ENCODE measurements at places on chromosomes 3 and 15.
A peak's percentile ranks its signal among the peaks of the same experiment; 100 is the strongest.

- no peak for DNase-seq
Observed at GRCh38 chr15:68700455-68701123, 120.1 kb downstream of the ANP32A start.

- no peak for DNase-seq
Observed at GRCh38 chr3:81459733-81460132, 301.7 kb downstream of the GBE1 start.

DNA sequence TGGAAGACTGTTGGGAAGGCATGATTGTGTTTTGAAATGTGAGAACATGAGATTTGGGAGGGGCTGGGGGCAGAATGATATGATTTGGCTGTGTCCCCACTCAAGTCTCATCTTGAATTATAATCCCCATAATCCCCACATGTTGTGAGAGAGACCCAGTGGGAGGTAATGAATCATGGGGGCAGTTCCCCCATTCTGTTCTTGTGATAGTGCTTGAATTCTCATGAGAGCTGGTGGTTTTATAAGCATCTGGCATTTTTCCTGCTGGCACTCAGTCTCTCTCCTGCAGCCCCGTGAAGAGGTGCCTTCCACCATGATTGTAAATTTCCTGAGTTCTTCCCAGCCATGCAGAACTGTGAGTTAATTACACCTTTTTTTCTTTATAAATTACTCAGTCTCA lies 430.5 kb downstream of the OTOL1 start:
- DNase-seq, result no peak

DNA sequence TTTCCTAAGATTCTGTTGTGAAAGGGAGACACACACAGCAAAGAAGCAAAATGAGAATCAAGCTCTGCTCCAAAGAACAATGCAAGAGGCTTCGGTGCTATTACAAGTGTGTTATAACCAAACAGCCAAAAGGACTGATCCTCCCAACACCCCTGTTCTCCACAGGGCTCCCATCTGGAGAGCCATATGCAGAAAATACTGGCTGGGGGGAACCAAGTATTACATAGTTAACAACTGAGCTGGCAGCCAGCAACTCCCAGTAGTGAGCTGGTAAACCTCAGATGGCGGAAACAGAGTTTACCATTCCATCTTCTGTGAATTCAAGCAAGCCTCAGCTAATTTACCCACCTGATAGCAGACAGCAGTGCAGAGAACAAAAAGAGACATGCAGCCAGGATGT lies 156.4 kb downstream of the NTRK3 start:
- DNase-seq, result no peak

DNA sequence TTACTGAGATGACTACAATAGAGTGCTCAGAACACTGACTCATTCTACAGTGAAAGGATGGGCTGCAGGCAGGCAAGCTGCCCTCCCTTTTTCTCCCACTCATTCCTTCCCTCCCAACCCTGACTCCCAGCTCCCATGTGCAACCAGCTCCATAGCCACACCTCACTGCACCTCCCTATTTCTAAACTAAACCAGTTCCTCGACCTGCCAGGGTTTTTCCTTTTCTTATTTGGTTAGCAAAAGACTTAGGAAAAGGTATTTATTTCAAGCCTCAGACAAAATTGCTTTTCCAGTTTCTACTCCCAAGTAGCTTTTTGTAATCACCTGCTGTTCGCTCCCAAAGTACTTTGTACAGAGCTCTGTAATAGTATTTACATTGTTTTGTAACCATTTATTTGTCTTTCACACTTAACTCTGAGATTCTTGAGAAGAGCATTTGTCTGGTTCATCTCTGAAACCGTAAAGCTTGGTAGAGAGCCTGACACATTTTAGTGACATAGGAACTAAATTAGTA lies 2.2 kb downstream of the AADAC start:
- DNase-seq, result peak; percentile 9

- DNase-seq, result no peak
Observed at GRCh38 chr15:99455789-99456160, 110.0 kb upstream of the MEF2A start.

DNA sequence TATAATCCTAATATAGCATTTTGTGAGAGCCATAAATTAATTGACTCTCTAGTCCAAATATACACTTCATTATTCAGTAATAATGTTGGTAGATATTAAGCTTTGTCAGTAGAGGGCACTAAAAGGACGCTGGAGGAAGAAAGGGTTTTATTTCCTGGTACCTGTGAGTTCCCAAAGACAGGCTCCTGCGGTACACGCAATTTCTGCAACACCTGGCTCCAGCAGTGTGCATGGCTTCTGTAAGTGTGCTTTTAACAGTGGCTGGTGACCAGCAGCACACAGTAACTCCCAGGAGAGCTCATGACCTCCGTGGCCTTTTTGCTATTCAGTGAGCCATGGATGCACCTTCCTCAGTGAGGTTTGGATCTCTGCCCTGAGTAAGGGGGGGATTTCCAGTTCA lies 338.3 kb upstream of the ZNF385D start:
- DNase-seq, result peak; percentile 6

- no peak for DNase-seq
Observed at GRCh38 chr15:32852771-32853170, 135.0 kb downstream of the GREM1 start.

DNA sequence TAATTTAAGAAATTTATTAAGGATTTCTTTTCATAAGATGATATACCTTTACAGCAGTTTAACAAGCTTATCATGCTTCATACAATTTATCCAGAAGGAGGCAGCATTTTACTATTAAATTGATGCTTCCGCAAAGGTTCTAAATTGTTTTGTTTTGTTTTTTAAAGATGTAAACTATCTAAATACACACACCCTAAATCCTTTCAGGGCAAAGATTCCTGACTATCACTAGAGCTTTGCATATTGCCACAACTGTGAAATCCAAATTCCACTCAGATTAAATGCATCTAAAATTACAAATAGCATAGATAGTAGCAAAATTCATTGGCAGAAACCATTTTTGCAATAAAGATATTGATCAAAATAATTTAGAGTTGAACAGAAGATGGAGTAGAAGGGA lies 44.5 kb upstream of the CCNL1 start:
- peak; percentile 5 for DNase-seq

DNA sequence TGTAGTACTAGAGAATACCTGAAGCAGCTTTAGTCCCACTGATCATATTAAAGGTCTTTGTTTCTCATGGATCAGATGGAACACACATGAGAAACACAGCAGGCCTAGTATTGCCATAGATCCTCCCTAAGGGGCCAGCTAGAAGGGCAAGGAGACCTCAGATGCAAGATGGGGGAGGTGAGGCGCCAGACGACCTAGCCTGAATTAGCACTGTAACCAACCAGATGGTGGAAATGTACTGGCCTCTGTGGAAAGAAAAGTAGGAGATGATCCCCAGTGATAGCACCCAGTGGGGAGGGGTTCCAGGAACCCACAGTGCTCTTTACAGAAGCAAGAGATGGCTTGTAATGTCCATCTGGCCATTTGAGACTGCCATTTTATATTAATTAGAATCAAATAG lies 138.2 kb upstream of the ZNF385D start:
- DNase-seq, result no peak

DNA sequence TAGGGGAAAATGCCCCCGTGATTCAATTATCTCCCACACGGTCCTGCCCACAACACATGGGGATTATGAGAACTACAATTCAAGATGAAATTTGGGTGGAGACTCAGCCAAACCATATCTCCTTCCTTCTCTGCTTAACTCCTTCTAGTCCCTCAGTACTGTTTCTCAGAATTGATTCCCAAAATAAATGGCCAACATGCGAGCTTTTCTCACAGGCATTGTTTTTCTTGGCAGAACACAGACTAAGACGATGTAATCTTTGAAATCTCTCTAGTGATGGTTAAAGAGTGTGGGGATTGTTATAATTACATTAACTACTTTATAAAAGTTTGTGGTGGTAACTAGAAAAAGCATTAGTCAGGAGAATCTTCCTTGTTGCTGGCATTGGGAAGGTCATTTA lies 366.5 kb downstream of the LPP start:
- no peak for DNase-seq

DNA sequence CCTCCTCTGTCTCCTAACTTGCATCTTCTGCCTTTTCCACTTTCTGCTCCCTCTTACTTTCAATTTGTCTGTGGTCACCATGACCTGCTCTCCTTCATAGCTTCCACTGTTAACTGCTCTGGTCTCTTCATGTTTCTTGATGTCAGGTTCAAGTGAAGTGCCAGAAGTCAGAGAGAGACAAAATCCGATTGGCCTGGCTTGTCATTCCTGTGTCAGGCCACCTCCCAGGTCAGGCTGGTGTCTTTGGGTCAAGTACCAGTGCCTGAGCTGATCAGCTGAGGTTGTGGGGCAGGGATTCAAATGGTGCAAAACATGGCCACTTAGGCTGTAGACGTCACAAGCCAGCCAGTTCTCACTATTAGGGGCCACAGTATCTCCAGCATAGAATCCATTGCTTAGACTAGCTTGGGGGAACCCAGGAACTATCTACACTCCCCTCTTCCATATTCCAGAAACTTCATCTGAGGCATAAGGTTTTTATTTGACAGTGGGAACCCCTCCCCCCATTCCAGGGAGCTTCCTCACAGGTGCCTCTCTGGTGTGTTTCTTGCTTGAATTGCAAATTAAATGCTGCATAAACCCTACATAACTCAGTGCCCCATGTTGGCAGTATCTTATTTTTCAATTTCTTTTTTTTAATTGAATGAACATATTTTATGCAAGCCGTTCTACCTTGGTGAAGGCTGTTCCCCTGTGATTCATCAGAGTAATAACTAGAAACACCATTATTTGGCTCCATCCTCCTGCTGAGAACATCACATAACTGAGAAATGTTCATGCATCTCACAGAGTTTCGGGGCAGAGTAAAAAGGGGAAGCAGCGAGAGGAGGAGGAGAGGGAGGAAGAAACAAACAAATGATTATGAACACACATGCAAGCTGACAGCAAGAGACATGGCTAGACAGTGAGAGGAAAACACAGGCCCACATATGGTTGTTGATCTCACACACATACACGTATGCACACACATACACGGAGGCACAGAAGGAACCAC lies 175.8 kb downstream of the TLE3 start:
- no peak for DNase-seq

DNA sequence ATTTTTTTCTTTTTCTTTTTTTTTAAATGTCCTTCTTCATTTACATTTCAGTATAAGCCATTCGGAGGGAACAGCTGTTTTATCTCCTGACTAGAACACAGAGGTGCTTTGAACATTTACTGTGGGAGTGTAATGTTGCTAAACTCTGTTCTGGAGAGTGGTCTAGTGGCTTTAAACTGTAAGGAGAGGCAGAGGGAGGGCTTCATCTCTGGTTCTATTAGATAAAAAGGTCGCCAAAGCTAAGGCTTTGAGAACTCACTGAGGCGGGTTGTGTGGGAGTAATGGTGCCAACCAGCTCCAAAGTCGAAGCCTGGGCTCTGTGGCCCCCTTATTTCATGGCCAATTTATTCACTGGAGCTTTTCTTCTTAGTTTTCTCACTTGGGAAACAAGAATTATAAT lies 133.2 kb downstream of the ANXA2 start:
- no peak for DNase-seq

DNA sequence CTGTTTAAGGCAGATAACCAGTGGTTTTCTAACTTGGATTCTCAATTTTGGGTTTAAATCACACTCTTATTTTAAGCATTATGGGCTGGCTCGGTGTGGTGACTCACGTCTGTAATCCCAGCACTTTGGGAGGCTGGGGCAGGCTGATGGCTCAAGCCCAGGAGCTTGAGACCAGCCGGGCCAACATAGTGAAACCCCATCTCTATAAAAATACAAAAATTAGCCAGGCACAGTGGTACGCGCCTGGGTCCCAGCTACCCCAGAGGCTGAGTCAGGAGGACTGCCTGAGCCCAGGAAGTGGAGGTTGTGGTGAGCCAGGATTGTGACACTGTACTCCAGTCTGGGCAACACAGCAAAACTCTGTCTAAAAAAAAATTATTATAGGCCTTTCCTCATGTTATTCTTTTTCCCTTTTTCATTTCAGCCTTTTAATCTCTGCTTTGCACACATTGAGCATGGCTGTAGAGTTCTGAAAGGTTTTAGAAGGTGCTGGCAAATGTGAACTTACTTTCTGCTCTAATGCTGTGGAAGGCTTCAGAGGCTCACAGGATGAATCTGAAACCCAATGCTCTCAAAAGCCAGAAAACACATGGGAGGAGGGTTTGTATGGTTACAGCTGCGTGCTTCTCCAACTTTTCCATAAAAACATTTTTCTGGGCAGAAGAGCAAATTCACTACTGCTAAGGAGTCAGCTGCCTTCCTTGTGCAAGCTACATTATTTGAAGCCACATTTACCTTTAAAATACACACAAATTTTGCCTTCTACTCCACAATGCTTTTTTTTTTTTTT lies 32.5 kb downstream of the CHAC1 start:
- no peak for DNase-seq

- no peak for DNase-seq
Observed at GRCh38 chr3:88809993-88810392, 297.4 kb upstream of the EPHA3 start.

- no peak for DNase-seq
Observed at GRCh38 chr3:184715943-184716621, 4.2 kb upstream of the MAGEF1 start.

GRCh38 chr15:59993950-59994401 lies 10.1 kb upstream of the FOXB1 start:
- no peak for DNase-seq

- DNase-seq, result no peak
Observed at GRCh38 chr3:112651071-112651470, 10.1 kb upstream of the CCDC80 start.

DNA sequence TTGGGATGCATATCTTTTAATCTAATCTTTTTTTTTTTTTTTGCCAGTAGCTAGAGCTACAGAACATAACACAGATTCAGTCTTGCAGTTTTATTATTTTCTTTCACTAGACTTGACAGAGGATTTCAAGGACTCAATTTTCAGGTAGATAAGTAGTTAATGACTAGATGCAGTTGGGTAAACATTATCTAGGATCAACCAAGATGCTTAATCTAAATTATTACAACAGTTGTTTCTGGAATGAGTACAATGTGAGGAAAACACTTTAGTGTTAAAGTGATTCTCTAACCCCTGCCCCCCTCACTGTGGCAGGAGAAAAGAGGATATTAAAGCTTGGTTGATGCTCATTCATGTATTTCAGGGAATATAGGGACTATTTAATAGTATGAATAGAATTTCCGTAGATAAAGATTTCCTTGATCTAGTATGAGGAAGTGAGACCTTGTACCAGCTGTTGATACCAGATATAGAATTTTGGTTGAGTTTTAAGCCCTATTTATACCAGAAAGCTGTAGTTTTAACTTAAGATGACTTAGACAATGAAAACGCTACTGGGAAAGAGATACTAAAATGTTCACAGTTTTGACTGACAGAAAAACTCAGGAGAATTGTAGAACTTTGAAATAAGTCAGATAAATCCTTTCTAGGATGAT lies 389.0 kb upstream of the C2CD4B start:
- DNase-seq, result no peak

GRCh38 chr3:47412453-47412756 lies 31.6 kb downstream of the PTPN23 start:
- no peak for DNase-seq

GRCh38 chr15:94858449-94858848 lies 627.1 kb downstream of the MCTP2 start:
- no peak for DNase-seq

All from NCI-H748 treated with DMSO at 0.1 percent for 48 hours (cell line).